Muscle of arm (tissue), 14 donors: ENCODE measurements at places on chromosomes 13 and 19.
A peak's percentile ranks its signal among the peaks of the same experiment; 100 is the strongest.

GRCh38 chr13:32023698-32024097, 7.9 kb upstream of the FRY start:
- no peak for DNase-seq

DNA sequence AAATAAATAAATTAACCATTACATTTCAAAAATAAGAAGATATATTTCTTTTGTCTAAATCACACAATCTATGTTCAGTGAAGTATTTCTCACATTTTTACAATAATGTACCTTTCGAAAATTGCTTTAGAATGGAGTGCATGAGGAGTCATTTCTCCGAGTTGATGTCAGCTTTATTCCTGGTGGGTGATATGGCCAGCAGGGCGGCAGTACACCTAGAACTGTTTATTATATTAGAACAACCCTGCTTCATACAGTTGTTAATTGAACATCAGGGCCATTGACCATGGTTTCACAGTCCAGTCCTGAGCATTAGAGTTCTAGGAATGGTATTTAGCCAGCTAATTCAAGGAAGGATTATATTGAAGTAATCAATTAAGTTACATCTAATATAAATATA, 696.3 kb upstream of the SLC10A2 start:
- no peak for DNase-seq

DNA sequence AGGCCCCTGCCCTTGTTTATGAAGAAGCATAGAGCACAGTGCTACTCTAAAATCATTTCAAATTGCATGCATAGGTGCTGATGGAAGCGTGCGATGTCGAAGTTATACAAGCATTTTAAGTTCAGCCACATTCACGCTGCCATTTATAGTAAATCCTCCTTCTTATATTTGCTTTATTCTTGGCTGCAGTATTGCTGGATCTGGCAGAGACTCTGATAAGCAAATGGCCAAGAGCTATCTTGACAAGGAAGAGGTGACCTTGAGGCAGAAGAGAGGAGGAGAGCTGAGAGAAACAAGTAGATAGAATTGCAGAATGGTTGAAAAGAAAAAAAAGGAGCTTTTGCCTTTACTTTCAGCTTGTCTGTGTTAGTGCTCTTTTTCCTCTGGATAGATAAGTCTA, 18.9 kb upstream of the MYO16 start:
- no peak for DNase-seq

DNA sequence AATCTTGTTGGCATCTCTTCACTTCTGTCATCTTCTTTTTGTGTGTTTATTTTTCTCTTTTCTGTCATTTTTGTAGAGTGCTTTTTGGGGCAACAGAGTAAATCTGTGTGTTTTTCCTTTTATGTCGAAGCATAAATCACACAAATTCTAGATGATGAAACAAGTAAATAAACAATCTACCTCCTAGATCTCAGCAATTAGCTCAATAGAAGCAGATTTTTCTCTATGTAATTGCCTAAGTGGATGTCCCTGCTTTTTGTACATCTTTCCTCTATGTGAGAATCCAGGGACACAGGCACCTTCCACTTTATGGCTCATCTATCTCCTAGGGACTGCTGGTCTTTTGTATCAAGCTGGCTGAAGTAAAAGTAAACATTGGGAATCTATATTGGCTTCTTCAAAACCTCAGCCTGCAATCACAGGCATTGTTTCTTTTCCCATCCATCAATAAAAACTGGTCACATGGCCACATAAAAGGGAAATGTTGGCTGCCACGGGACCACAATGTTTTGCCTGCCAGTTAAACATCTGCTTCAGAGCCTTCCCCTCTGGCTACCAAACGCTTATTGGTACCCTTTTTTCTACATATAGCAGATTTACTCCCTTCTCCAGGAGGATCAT, 323.8 kb downstream of the LMO7 start:
- no peak for DNase-seq

GRCh38 chr13:46603165-46603603, 50.2 kb downstream of the LRCH1 start:
- no peak for DNase-seq

DNA sequence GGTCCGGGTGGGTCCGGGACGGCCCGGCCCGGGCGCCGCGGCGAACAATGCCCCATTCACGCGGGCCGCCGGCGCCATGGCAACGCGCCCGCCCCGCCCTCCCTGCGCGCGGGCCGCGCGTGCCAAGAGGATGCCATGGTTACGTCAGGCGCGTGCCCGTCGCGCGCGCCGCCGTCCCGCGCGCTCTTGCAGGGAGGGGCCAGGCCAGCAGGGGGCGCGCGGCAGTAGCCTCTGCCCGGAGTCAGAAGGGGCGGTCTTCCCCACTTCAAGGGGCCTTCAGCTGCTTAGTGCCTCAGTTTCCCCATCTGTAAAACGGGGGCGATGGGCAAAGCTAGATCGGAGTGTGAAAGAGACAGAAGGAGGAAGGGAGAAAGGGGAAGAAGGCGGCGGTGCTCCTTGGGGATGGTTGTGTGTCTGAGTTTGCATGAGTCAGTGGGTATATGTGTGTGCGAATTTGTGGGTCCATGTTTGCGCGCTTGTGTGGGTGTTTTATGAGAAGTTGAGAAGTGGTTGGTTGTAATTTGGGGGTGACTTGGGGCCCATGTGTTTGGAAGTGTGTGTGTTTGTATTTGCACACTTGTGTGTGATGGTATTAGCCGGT, 11.6 kb upstream of the NFIX start:
- DNase-seq = peak; percentile 70

- no peak for DNase-seq
Observed at GRCh38 chr19:5988517-5989387, 10.8 kb upstream of the RANBP3 start.

GRCh38 chr19:19514215-19514657, 1.1 kb downstream of the TSSK6 start:
- peak; percentile 84 for DNase-seq

DNA sequence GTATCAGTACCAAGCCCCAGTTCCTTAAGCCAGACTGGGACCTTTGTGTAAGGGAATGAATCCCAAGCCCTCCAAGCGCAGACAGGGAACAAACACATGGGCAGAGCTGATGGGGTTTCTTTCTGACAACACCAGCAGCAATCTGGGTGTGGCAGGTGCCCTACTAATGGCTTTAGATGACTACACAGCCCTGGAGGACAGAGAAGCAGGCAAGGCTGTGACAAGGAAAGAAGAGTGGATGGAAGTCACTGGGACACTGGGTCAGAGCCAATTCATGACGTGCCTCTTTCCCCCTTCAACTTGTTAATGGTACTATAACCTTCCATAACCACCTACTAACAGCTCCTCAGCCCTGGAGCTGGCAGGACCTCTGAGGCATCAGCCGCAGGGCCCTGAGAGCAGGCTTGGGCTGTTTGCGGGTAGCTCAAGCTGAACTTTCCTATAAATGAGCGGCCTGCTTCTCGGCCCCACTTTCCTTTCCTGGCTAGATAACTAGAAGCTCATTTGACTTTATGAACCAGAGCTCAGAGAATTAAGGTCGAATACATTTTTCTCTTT, 38.9 kb downstream of the RASL11A start:
- DNase-seq = no peak

DNA sequence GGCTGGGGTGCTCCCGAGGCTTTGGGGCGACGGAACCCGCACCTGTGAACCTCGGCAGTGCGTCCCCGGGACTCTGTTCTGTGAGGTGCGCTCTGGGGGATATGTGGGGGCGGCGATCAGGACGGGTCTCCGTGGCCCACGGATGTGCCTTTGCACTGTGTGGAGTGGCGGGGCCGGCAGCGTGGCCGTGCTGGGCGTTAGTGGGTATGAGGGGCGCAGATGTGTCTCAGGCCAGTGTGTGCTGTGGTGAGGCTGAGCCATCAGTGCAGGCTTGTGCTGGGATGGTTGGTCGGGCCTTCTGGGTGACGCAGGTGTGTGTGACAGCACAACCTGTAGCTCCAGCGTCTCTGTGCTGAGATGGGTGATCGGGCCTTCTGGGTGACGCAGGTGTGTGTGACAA, 16.9 kb downstream of the ZNF331 start:
- DNase-seq = no peak

GRCh38 chr13:99970651-99971575, 654 bp downstream of the ZIC5 start:
- DNase-seq = no peak

DNA sequence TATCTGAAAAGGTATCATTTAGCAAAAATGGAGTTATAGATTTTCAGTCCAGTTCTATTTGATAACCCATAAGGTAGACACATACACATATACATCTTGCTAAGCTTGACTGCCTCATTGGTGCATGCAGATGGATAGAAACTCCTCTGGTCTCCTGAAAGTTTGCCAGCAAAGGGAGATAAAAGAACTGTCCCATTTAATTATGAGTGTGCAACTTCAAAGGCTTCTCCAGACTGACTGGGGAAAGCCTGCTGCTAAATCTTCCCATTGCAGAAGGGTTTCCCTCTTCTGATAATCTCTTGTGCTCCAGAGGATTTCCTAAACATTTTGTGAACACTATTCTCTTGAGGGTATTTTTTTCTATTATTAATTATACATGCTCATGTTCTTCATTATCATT, 131.9 kb downstream of the ITGBL1 start:
- DNase-seq = no peak

DNA sequence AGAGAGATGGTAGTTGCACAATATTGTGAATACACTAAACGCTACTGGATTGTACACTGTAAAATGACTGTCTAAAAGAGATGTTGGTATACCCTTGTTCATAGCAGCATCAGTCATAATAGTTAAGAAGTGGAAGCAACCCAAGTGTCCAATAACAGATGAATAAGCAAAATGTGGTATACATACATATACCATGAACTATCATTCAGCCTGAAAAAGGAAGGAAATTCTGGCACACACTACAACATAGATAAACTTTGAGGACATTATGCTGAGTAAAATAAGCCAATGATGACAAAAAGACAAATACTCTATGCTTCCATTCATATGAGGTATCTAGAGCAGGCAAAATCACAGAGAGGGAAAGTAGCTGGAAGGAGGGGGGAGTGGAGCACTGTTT, 16.0 kb downstream of the DZIP1 start:
- no peak for DNase-seq

DNA sequence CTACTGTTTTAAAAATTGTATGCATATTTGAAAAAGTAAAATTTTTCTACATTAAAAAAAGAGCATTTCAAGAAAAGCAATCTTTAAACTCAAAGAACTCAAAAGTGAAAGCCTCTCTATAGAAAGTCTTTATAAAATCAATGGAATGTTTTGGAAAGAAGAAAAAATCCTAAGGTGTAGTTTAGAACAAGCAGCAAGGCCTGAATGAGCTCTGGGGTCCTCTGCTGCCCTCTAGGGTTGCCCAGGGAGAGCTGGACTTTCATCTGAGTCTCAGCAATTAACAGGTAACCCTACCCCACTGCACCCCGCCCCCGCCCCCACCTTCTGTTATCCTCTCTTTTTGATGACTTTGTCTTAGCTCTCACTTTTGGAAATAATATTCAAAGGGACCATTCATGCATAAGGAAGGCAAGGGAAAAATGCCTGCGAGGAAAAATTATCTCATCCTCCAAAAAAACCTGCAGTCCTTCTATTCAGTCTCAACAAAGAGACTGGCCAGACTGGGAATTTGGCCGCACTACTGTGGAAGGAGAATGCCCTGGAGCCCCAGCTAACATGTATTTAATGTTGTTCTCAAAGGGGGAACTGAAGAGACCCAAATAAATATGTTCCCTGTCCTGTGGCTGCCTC, 24.1 kb downstream of the SLC25A30 start:
- no peak for DNase-seq

DNA sequence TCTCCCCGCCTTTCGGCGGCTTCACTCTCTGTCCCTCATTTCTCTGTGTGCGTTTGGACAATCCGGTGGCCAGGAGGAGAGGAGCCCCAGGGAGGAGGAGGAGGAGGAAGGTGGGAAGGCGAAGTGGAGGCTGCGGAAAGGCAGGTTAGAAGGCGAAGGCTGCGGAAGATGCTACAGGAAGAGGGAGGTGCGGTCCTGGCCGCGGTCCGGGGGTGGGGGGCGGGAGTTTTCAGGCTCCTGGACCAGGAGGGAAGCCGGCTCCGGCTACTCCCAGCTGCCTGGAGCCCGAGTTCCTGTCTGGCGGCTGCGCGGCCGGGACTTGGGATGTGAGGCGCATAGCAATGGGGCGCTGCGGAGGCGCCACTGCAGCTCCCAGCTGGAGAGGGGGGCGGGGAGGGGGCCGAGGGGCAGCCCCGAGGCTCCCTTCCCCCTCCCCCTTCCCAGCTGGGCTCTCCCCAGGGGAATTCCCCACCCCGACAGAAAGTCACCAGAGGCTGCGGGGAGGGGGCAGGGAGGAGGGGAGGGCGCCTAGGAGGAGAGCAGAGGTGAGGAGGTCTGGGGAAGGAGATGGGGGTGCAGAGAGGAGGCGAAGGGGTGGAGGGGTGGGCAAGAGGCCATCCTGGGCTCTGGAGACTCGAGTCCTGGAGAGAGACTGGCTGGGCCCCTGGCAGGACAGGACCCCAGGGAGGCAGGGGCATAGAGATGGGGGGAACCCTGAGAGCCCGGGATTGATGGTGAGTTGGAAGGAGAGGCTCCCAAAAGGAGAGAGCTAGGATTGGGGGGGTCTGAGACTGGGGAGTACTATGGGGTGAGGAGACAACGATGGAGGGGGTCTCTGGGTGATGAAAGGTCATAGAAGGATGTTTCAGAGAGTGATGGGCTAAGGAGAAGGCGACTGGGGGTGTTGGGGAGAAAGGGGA, 2.0 kb downstream of the LRRC4B start:
- no peak for DNase-seq

DNA sequence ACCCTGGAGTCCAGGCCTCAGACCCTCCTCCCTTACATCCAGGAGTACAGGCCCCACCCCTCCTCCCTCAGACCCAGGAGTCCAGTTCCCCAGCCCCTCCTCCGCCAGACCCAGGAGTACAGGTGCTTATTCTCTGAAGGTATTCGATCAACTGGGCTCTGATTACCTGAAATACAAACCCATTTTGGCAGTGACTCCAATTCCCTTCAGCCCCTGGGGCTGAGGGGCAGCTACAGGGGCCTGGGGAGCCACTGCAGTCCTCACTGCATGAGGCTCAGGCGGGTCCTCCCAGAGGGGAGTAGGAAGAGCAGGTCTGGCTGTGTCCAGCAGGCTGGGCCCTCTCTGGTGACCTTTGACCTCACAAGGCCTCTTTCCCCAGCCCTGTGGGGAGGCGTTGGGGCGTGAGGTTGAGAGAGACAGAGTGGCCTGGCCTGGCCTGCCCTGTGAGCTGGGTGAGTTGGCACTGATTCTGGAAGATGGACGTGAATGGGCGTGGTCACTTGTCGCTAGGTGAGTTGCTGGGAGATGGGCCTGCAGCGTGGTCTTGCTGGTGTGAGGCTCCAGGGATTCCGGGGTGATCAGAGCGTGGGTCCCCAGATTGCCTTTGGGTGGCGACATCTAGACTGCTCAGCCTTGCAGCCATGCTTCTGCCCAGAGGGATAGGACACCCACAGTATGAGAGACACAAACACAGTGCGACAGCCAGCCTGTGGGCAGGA, 3.1 kb downstream of the BCAT2 start:
- no peak for DNase-seq

DNA sequence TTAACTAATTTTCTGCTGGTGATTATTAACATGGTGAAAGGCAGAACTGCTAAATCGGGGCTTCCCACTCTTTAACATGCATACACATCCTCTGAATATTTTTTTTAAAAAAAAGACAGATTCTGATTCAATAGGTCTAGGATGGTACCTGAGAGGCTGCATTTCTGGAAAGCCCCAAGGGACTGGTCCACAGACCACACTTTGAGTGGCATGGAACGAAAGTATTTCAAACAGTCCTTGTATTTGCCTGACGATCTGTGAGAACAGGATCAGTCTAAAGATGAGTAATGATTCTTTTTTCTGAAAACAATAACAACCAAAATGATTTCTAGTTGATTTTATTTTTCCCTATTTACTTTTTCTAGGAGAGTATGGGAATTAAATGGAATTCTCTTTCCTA, 16.7 kb upstream of the SPART start:
- no peak for DNase-seq
